Stimulated activated CD8-positive, alpha-beta memory T cell treated with anti-CD3 and anti-CD28 coated beads, Interleukin-4, amount 100 ng/mL, for 4 hours (primary cell): ENCODE measurements at places on chromosomes 11 and 22.

DNA sequence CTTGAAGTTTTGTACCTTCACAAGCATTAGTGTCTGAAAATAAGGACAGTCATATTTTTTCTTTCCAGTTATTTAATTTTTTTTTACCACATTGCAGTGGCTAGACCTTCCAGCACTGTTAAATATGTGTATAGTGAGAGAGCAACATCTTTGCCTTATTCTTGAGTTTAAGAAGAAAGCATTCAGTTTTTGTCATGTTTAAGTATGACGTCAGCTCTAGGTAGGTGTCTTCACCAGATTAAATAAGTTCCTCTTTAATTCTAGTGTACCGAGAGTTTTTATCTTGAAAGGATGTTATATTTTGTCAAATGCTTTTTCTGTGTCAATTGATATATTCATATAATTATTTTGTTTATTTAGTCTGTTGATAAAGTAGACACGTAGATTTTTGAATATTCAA lies 258.8 kb downstream of the FAM181B start:
- no peak for DNase-seq

DNA sequence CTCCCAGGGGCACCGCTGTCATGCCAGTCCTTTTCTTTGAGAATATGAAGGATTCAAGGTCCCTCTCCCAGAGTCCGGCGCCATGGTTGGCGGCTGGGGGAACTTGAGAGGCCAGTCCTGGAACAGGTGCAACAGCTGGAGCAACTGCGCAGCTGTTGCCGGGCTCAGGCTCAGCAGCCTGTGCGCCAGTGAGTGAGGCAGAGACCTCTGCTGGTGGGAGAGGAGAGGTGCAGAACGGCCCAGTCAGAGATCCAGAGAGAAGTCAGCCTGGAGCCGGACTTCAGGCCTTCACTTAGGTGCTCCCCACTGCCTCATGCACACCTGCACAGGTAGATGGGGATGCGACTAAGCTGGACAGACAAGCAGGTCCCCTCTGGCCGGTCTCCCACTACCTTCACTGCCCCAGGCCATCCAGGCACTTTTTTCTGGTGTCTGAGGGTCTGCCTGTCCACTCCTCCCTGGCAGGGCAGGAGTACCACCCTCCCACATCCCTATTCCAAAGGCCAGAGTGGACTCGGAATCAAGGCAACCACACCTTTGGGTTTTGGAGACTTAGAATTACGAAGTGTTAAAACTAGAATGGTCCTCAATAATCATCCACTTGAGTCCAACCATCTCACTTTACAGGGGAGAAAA lies 4.6 kb downstream of the CHRDL2 start:
- peak; percentile 6 for DNase-seq

DNA sequence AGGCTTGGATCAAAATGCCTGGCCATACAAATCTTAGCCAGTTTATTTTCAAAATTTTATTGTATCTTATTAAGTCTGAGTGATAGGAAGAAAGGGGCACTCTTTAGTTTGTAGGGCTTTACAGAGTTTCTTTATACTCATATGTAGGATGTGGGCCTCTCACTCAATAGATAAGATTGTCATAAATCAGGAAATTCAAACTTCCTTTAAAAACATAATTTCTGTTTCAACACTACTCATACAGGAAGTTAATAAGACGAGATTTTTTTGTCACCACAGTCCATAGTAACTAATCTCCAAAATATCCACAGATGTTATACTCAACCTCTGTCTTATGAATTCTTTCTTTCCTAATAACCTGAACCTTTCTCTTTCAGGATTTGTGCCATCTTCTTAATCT lies 13.3 kb upstream of the OR56B4 start:
- no peak for DNase-seq

GRCh38 chr11:103920933-103921332 lies 115.5 kb upstream of the DDI1 start:
- no peak for DNase-seq

DNA sequence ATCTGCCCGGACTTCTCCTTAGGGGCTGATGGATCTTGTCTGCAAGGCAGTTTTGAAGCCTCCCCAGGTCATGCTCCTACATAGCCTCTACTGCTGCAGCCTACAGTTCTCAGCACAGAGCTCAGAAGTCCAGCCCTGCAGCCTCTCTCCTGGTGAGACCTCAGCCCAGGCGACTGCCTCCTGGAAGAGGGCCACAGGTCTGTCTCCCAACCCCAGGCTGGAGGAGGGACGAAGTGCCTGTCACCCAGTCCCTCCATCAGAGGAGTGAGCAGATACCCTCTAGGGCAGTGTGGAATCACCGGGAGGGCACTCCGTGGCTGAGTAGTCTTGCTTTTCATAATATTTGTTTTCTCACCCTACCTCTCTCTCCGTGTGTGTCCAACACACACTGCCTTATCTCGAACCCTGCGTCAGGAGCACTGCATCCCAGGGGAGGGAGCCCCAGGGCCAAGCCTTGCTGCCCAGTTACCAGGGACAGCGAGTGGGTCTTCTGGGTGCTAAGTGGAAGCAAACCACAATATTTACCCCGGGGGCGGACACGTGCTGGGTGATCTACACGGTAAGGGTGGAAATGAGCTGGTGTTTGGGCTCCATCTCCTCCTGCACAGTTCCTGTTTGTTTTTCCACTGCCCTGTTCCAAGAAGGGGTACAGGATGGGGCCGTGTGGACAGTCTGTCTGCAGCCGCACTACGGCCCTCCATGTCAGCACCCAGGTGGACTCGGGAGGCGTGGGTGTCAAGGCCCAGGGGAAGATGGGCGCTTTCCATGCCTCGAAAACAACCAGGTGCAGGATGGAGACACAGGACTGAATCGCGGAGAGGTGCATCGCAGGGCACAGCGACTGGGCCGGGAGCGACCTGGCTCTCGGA lies 133.7 kb upstream of the HSD17B12 start:
- DNase-seq = no peak

DNA sequence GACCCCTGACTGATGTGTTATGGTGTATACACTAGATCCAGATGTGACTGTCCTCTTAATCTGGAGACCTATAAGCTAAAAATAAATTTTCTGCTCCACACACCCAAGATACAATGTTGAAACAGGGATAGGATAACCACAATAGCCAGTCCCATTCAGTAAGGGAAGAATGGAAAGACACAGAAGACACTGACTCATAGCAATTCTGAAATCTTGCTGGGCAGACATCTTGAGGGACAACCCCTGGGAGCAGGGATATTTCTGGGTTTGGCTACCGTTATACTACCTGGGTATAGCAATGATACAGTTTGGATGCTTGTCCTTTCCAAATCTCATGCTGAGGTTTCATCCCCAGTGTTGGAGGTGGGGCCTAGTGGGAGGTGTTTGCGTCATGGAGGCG lies 93.9 kb downstream of the BUD13 start:
- DNase-seq = no peak

GRCh38 chr22:46052801-46053562 lies 76.0 kb upstream of the WNT7B start:
- DNase-seq = no peak
